Omental fat pad (tissue), 4 donors: ENCODE measurements at places on chromosomes 1 and 21.

DNA sequence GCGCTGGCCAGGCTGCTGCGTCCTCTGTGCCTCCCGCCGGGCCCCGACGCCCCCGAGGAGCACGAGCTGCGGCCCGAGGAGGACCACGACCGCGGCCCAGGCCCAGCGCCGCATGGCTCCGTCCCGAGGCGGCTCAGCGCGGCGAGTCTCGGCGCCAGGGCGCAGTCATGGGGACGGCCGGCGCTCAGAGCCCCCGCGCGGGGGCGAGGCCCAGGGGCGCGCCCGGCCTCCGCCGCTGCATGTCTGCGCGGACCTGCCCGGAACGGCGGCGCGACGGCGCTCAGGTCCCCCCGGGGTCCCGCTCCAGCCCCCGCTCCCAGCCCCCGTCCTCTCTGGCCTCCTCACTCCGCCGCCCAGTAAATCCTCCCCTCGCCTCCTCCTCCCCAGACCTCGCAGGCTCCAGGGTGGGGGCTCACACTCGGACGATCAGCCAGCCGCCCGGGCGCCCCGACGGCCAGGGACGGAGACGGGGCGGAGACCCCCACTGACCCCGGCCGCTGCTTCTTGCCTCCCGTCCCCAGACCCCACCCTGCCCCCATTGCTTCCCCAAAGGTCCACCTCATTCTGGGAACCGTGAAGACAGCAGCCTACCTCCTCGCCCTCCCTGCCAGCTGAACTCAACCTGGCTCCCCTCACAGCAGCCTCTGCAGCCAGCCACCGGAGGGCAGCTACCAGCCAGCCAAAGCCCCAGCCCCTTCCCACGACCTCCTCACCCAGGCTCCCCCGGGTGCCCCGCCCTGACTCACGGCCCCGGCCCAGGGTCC, at the start of gene C1QTNF12:
Gene C1QTNF12 (minus strand): TSS at position 146 of the 764 bp plus-strand sequence. CDS start 32 bp downstream, at position 114.
- DNase-seq = no peak

- no peak for DNase-seq
Measured at GRCh38 chr1:64196074-64196870, 7.2 kb upstream of the UBE2U start.

GRCh38 chr1:168726719-168727118, 2.3 kb downstream of the DPT start:
- no peak for DNase-seq

DNA sequence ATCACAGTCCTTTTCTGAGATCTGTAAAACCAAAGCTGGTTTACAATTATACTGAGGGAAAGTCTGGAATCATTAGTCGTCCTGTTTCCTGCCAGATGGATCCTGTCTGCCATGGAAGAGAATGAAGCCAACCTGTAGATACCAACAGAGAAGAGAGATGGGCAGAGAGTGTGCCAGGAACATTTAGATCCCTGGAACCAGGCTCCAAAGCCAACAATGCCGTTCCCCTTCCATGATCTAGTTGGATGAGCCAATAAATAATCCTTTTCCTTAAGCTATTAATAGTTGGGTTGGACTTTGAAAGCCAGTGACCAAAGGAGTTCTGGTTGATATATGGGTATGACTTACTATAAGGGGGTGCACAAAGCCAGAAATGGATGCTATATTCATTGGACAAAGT, 15.0 kb downstream of the CAPN8 start:
- DNase-seq = no peak

DNA sequence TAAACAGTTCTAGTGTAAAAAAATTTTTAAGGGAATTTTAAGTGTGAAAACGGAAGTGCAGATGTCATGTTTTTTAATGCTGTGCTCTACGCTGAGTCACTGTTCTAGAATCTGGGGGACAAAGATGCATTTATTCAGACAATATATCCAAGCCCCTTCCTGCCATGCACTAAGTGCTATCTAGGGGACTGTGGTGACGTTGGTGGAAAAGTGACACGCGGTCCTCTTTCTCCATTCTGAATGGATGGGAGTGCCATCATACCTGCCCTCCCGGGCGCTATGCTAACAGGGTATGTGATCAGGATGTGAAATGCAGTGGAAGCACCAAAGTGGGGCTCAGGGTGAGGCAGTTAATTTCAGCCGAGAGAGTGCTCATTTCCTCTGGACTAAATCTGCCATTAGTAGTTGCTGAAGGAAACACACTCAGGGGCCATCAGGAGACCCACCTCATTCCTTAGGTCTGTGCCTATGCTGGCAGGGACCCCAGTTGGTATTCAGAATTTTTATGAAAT, 6.6 kb downstream of the C1orf226 start:
- DNase-seq = no peak

- no peak for DNase-seq
Measured at GRCh38 chr1:24946861-24947658, 17.0 kb upstream of the RUNX3 start.

- DNase-seq = no peak
Measured at GRCh38 chr1:240282061-240282830, 190.6 kb downstream of the FMN2 start.

- no peak for DNase-seq
Measured at GRCh38 chr1:79903321-79903720, 896.8 kb upstream of the ADGRL4 start.

DNA sequence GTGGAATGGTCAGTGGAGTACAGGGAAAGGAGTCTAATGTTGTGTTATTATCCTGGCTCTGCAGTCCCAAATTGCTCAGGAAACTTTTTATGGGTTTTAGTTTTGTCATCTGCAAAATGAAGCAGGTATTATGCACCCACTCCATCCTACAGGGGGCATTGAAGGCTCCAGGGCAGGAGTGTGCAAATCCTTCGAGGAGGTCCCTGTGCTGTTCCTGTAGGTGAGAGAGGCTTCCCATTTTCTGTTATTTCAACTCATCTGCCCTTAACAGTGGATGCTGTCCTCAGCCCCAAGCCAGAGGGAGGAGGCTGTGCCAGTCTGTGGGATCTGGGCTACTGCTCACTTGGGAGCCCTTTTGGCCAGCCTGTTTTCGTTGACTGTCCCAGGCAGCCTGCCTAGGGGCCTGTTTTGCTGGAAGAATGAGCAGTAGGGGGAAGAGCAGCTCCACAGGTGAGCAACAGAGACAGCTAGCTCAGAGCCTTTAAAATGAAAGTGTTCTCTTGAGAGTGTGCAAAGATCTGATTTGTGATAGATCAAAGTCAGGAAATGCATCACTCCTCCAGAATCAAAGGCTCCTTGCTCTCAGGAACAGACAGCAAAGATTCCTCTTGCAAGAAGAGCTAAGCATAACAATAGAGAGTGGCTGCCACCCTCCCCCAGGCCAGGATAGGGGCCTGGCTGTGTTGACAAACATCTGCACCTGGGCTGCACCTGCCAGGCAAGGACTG, 317.6 kb upstream of the PROX1 start:
- DNase-seq = no peak

- no peak for DNase-seq
Measured at GRCh38 chr1:201884425-201884824, 4.3 kb upstream of the SHISA4 start.

DNA sequence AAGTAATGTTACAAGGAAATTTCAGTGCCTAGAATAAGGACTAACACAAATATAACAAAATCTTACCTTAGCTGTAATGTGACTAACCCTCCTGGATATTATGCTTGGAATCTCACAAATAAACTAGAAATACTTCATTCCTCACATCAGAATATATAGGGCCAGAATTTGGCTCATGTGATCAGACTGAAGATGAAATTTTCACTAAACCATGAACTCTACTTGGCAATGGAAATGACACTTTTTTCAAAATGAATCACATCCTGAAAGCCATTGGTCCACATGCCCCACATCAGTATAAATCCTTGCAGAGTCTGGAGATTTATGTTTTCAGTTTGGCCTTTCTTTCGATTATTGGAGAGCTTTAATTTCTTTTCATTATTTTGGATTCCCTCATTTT, 227.8 kb downstream of the NRIP1 start:
- DNase-seq = no peak

DNA sequence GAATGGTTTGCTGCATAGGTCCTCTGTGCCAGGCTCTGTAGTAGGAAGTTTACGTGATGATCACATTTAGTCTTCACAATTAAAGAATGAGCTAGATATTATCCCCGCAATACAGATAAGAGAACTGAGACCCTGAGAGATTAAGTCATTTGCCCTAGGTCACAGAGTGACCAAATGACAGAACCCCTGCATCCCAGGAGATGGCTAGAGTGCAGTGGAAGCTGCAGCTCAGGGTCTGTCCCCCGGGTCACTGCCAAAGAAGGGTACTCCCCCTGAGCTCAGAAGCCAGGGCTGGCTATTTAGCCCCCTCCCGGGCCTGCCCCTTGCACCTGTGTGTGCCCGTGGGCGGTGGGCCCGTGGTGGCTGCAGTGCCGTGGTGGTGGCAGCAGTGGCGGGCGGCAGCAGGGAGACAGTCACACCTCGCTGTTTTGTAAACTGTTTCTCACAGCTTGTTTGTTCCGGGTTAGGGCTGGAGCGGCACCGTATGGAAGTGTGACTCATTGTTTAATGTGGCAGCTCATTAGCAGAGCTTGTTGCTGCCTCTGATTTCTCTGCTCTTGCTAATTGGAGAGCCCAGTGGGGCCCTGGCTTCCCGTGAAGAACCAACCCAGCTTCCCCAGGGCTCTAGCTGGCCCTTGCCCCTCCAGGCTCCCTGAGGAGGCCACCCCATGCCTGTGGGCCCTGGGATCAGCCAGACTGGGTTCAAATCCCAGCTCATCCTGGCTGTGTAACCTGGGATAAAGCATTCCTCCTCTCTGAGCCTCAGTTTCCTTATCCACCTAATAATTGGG, 19.3 kb upstream of the FOXO6 start:
- DNase-seq = no peak

DNA sequence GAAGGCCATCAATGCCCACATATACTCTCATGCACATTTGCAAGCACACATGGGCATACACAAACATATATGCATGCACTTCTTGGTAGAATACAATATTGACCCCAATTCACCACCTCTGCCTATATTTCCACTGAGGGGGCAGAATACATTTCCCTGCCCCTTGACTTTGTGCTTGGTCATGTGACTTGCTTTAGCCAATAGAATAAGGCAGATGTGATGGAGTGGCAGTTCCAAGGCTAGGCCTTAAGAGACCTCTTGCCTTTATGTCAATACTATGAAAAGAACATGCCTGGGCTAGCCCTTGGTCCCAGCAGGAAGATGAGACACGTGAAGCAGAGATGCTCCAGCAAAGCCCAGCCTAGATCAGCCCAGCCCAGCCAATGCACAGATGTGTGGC, 66.0 kb upstream of the GRIK3 start:
- DNase-seq = no peak

DNA sequence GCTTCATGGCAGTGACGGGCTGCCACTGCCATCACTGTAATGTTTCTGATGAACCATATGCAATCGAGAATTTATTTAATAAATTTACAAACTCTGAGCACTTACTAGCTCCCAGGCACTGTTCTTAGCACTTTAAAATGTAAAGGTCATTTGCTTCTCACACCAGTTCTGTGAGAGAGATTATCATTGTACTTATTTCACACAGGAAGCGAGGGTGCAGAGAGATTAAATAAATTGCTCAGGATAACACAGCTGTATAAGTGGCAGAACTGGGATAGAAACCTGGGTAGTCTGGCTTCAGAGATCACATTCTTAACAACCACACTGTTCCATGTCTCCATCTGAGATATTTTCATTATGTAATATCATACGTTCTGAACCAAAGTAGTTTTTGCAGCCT, 119.9 kb downstream of the MAST2 start:
- no peak for DNase-seq

DNA sequence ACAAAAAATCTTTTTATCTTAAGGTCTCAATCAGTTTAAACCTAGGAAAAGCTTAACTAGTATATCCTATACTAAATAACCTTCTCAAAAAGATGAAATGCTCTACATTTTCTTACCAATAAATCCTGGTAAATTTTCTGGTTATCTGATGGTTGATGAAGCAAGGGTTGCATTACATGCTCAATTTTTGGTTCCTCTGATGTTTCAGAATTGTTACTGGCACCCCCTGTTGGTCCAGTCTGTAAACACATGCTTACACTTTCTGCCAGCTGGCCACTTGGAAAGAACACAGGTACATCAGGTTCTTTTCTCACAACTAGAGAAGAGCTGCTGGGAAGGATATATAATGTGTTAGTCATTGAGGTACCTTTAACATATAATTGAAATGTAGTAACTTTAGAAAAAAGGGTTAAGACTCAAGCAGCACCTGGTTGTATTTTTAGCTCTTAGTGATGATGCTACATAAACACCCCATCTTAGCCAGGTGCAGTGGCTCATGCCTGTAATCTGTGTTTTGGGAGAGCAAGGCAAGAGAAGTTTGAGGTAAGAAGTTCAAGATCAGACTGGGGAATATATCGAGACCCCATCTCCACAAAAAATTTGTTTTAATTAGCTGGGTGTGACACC, 30.9 kb upstream of the TAL1 start:
- DNase-seq = no peak

- peak; percentile 40 for DNase-seq
Measured at GRCh38 chr1:66764994-66765578, 12.8 kb downstream of the DYNLT5 start.

- DNase-seq = no peak
Measured at GRCh38 chr1:240987928-240988327, 369.1 kb downstream of the RGS7 start.

DNA sequence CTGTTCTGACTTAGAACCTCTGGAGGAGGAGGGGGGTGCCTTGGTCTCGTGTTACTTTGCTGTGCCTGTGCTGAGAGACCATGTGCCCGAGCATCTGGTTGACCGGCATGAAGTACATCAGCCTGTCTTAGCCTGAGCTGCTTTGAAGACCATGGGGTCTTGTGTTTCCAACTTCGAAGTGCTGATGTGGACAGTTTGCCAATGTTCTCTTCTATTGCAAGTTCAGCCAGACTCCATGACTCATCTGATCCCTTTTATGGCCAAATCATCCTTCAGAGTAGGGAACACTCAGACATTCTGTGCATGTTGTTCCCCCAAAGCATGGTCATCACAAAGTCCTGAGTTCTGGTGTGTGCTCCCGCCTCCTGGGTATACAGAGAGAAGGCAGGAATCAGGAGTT, 6.0 kb upstream of the PLA2G2C start:
- DNase-seq = no peak

DNA sequence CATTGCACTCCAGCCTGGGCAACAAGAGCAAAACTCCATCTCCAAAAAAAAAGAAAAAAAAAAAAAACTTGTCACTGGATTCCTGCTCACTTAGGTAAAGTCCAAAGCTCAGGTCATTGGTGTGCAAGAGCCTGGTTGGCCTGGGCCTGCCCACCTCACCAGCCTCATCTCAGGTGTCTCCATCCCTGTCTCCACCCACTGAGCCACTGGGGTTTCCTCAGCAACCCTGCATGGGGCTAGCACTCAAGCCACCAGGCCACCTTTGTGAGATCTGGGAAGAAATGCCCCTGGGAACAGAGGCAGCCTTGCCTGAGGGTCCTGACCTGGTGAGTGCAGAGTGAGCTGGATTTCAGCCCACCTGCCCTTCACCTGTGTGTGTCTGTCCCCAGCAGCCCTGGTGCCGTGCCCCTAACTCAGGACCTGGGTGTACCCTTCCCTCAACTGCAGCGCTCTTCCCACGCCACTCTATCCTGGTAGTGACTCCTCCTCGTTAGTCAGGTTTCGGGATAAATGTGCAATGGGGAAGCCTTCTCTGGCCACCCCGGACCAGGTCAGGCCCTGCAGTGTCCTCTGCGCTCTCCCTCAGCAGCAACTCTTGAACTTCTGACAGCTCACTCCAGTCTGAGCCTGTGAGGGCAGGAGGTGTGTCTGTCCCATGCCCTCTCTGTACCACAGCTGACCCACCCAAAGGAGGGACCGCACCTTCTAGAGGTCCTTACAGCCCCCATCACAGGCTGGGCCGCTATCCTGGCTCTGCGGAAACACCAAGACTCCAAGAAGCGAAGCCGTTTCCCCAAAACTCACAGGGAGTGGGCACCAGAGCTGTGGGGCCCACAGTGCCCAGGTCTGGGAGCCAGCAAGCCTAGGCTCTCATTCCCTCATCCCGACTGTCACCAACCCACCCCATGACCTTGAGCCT, 3.3 kb downstream of the PDZK1IP1 start:
- DNase-seq = no peak

GRCh38 chr21:37507716-37508115, 141.1 kb downstream of the DYRK1A start:
- DNase-seq = no peak
